ENCODE measurements at places on chromosomes 1 and 21. TPM values are rescaled to one million over a fixed set of nuclear protein-coding genes. Genes with fewer than 3 reads are reported as not detected.

DNA sequence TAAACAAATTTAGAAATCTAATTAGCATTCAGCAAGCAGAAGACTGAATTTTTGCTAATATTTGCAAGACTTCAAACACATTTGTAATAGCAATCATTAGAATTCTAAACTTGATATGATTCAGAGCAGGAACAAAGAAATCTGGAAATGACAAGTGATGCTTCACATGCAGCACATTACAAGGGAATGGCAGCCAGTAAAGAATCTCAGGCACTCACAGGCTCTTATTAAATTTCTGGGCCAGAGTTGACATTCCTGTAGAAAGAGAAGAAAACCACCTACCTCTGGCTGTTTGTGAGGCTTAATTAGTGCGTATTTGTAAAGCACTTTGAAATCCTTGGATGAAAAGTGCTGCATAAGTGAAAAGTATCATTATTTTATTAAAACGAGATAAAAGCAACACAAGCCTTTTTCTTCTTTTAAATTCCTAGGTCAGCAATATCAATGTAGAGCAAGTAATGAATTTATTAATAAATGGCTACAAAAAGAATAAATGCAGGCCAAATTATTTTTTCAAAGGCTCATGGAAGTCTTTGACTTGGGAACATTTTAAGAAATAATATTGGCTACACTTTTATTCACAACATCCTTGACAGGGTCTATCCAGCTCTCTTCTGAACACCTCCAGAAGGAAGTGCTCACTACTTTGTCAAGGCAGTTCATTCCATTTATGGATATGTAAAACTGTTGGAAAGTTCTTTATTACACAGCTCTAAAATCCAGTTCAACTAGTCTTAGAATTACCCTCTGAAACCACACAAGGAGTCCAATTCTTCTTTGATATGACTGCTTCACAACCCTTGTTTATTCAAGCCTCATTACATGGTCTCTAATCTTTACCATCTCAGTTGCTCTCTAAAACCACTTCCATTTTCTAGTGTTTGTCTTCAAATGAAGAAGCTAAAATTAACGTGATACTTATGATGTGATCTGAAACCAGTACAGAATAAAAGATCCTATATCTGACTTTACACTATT lies 32.1 kb upstream of the SCYL3 start:
- peak; percentile 73 for ATAC-seq

S100A7 gene
- not detected for total RNA-seq

DNA sequence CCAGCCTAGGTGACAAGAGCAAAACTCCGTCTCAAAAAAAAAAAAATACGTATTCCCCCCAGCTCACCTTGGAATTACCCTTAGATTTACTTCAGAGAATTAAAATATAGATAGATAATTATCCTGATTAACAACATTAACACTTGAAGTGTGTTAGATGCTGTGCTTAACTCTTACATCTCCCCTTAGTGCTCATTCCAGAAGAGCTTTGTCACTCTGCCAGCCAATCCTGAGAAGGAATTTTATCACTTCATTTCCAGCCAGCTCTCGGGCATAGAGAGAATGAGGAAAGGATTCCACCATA lies 1.6 kb upstream of the SHC1 start:
- ATAC-seq = no peak

FAM163A gene
- total RNA-seq = not detected

DNA sequence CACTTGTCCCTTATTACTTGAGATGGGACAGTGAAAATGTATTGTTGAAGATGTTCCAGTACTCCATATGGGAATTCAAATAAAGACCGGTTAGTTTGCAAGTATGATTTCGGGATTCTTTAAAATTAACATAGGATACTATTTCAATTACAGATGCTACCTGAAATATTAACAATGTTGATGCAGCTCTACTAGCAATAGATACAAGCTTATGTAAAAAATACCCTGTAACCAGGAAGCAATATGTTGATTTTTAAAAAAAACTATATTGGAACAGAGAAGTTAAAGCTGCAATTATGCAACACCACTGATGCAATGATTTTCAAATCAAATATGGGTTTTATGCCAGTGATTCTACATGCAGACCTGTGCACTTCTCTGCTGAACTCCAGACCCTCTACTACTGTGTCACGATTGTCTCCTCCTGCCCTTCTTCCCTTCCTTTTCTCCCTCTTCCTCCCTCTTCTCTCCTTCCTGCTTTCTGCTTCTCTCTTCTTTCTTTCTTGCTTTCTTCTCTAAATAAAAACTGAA lies 179.2 kb downstream of the ATP6V1G3 start:
- ATAC-seq = no peak

Data from activated T-helper 17 cell treated with anti-CD3 and anti-CD28 coated beads, Interleukin-2, amount 50 U/mL, for 72 hours (primary cell).